Sigmoid colon (tissue), 7 donors: ENCODE measurements at places on chromosomes 1 and 21. TPM values are rescaled to one million over a fixed set of nuclear protein-coding genes. Genes with fewer than 3 reads are reported as not detected.

UQCRHL gene
- 4.0 TPM for polyA plus RNA-seq

AUNIP gene
- polyA plus RNA-seq: 0.46 TPM

GRCh38 chr1:228289996-228290881 lies 82.4 kb downstream of the OBSCN start:
- DNase-seq: peak; percentile 55
- H3K4me1 ChIP-seq: no peaks in the 10 kb centered on the region
- no peaks in the 10 kb centered on the region for H3K27me3 ChIP-seq
- no peak overlapping the region for H3K4me3 ChIP-seq

ADAMTSL4 gene
- 2.1 TPM for polyA plus RNA-seq

DNA sequence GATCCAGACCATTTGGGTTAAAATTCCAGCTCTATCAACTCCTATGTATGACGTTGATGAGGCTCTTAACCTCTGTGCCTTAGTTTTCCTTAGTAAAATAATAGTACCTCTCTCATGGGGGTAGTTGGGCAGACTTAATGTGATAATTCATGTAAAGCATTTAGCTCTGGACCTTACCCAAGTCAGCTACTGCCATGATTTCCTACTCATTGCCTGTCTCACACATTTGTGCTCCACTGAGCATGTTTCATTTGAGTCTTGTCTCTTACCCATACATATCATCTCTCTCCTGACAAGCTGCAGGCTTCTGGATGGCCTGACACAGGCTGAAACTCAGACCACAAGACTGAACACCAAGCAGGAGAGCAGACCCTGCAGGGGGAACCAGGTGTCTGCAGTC lies 77.7 kb upstream of the ZBTB40 start:
- H3K36me3 ChIP-seq: no peaks in the 10 kb centered on the region
- no peak overlapping the region for H3K27ac ChIP-seq
- H3K4me3 ChIP-seq: no peak overlapping the region
- no peaks in the 10 kb centered on the region for H3K4me1 ChIP-seq
- no peaks in the 10 kb centered on the region for H3K27me3 ChIP-seq
- no peak for DNase-seq

NOTCH2 gene
- polyA plus RNA-seq: 2.8 TPM

- H3K4me3 ChIP-seq: no peak overlapping the region
- DNase-seq: no peak
- H3K27ac ChIP-seq: no peak overlapping the region
- peaks cover 42% of the 10 kb centered on the region for H3K36me3 ChIP-seq
Observed at GRCh38 chr1:21258331-21259134, 31.7 kb downstream of the ECE1 start.

RGS1 gene
- polyA plus RNA-seq: 49.5 TPM

FMOD gene
- 30.6 TPM for polyA plus RNA-seq

AIRE gene
- not detected for polyA plus RNA-seq

GRCh38 chr1:21340230-21340945 lies 50.1 kb upstream of the ECE1 start:
- H3K4me1 ChIP-seq: peaks cover 86% of the 10 kb centered on the region
- peak; percentile 83 for DNase-seq
- H3K27me3 ChIP-seq: no peaks in the 10 kb centered on the region
- no peak overlapping the region for H3K4me3 ChIP-seq
- peak overlapping the region; percentile 96 for H3K27ac ChIP-seq
- H3K36me3 ChIP-seq: peaks cover 6% of the 10 kb centered on the region

- H3K4me1 ChIP-seq: no peaks in the 10 kb centered on the region
- no peaks in the 10 kb centered on the region for H3K36me3 ChIP-seq
- no peak overlapping the region for H3K27ac ChIP-seq
- H3K4me3 ChIP-seq: no peak overlapping the region
- H3K27me3 ChIP-seq: no peaks in the 10 kb centered on the region
Observed at GRCh38 chr21:35381743-35382310, 332.7 kb upstream of the RUNX1 start.

S100A16 gene
- polyA plus RNA-seq: 370 TPM

GRCh38 chr1:154062309-154062708 lies 71.7 kb downstream of the RPS27 start:
- H3K4me1 ChIP-seq: no peaks in the 10 kb centered on the region
- no peaks in the 10 kb centered on the region for H3K36me3 ChIP-seq
- no peak overlapping the region for H3K27ac ChIP-seq
- no peak for DNase-seq
- H3K27me3 ChIP-seq: no peaks in the 10 kb centered on the region

- H3K4me1 ChIP-seq: no peaks in the 10 kb centered on the region
- no peak overlapping the region for H3K4me3 ChIP-seq
- H3K36me3 ChIP-seq: no peaks in the 10 kb centered on the region
- H3K27me3 ChIP-seq: no peaks in the 10 kb centered on the region
- no peak for DNase-seq
Observed at GRCh38 chr1:197521118-197521739, 253.2 kb downstream of the CRB1 start.

GRCh38 chr1:228752675-228753265 lies 17.5 kb downstream of the RHOU start:
- no peak overlapping the region for H3K27ac ChIP-seq
- H3K27me3 ChIP-seq: no peaks in the 10 kb centered on the region
- H3K36me3 ChIP-seq: no peaks in the 10 kb centered on the region
- H3K4me1 ChIP-seq: peaks cover 12% of the 10 kb centered on the region
- no peak for DNase-seq
- H3K4me3 ChIP-seq: no peak overlapping the region

VHLL gene
- polyA plus RNA-seq: not detected

DNA sequence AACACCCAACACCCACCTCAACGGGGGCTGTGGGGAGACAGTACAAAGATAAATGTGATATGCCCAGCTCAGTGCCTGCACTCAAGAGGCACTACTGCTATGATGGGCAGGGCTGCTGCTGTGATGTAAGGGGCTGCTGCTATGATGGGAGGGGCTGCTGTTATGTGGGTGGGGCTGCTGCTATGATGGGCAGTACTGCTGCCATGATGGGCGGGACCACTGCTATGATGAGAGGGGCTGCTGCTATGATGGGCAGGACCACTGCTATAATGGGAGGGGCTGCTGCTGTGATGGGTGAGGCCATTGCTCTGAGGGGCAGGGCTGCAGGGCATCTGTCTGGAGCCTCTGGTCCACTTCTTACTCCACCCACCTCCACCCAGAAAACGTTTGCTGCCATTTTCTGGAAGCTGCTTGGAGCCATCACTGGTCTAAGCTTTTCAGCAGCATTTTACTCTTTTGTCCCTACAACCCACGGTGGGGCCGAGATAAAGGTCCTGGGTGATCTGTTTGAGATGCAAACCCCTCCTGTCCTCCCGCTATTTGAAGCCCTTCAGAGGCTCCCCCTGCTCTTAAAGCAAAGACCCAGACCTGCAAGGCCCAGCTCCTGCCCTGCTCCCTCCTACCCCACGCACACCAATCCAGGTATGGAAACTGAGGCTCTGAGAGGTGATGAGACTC lies 656.9 kb downstream of the PTPRU start:
- no peak overlapping the region for H3K4me3 ChIP-seq
- no peaks in the 10 kb centered on the region for H3K36me3 ChIP-seq
- no peak overlapping the region for H3K27ac ChIP-seq
- peaks cover 7% of the 10 kb centered on the region for H3K27me3 ChIP-seq

DNA sequence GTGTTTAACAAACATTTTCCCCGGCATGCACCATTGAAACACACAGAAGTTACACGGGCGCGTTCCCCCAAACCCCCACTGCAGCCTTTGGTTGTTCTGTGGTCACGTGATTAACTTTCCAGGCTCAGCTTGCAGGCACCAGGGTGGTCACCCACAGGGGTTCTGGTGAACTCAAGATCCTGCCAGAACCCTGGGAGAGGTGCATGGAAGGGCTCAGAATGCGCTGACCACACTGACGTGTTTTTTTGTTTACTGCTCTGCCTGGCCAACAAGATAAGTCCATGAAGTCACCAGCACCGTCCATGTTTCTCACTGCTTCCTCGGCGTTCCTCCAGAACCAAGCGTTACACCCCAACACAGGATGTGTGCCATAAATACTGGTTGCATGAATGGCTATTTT lies 229.5 kb upstream of the VAMP3 start:
- no peaks in the 10 kb centered on the region for H3K4me1 ChIP-seq
- no peak overlapping the region for H3K4me3 ChIP-seq
- H3K36me3 ChIP-seq: no peaks in the 10 kb centered on the region
- no peak overlapping the region for H3K27ac ChIP-seq
- DNase-seq: no peak
- H3K27me3 ChIP-seq: no peaks in the 10 kb centered on the region

PRAMEF13 gene
- not detected for polyA plus RNA-seq

GRCh38 chr1:150256554-150257341 lies 826 bp upstream of the CA14 start:
- no peaks in the 10 kb centered on the region for H3K36me3 ChIP-seq
- H3K4me3 ChIP-seq: peak overlapping the region; percentile 28
- no peaks in the 10 kb centered on the region for H3K27me3 ChIP-seq
- DNase-seq: peak; percentile 59
- peak overlapping the region; percentile 76 for H3K27ac ChIP-seq

GRCh38 chr21:41453198-41453597 lies 27.2 kb downstream of the MX1 start:
- no peaks in the 10 kb centered on the region for H3K36me3 ChIP-seq
- no peak overlapping the region for H3K27ac ChIP-seq
- H3K4me3 ChIP-seq: no peak overlapping the region
- no peaks in the 10 kb centered on the region for H3K4me1 ChIP-seq
- DNase-seq: no peak
- H3K27me3 ChIP-seq: no peaks in the 10 kb centered on the region

DNA sequence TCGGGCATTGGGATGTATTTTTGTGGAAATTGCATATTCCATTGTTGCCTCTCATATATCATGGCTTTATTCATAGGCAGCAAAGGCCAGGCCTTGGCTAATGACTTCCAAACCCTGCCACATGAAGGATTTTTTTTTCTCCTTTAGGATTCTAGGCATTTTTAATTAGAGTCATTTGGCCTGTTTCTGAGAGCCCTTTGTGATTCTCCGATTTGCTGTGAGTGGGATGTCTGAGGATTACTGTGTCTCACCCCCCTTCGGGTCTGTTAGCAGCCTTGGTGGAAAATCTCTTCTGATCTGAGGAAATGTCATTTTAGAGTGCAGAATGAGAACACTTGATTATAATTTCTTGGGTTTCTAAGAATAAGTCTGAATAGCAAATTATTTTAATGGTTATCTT lies 253.5 kb downstream of the NTNG1 start:
- H3K4me3 ChIP-seq: no peak overlapping the region
- H3K36me3 ChIP-seq: no peaks in the 10 kb centered on the region
- no peak overlapping the region for H3K27ac ChIP-seq

- peak overlapping the region; percentile 94 for H3K27ac ChIP-seq
- H3K36me3 ChIP-seq: no peaks in the 10 kb centered on the region
- H3K27me3 ChIP-seq: no peaks in the 10 kb centered on the region
- H3K4me1 ChIP-seq: peaks cover 50% of the 10 kb centered on the region
- DNase-seq: peak; percentile 61
Observed at GRCh38 chr1:203323587-203323986, 18.3 kb downstream of the BTG2 start.

ATG4C gene
- polyA plus RNA-seq: 3.6 TPM

SPAG17 gene
- polyA plus RNA-seq: not detected

L1TD1 gene
- polyA plus RNA-seq: 2.8 TPM

- no peak overlapping the region for H3K27ac ChIP-seq
- no peaks in the 10 kb centered on the region for H3K36me3 ChIP-seq
- no peaks in the 10 kb centered on the region for H3K27me3 ChIP-seq
- no peak overlapping the region for H3K4me3 ChIP-seq
Observed at GRCh38 chr1:233304489-233305102, 9.1 kb upstream of the PCNX2 start.

- peak; percentile 68 for DNase-seq
- H3K36me3 ChIP-seq: no peaks in the 10 kb centered on the region
- H3K27me3 ChIP-seq: no peaks in the 10 kb centered on the region
- H3K27ac ChIP-seq: peak overlapping the region; percentile 37
Observed at GRCh38 chr1:14304381-14304865, 294.1 kb upstream of the KAZN start.

- H3K27me3 ChIP-seq: no peaks in the 10 kb centered on the region
- H3K4me3 ChIP-seq: no peak overlapping the region
- H3K4me1 ChIP-seq: no peaks in the 10 kb centered on the region
- no peak overlapping the region for H3K27ac ChIP-seq
- H3K36me3 ChIP-seq: no peaks in the 10 kb centered on the region
Observed at GRCh38 chr1:194367121-194367520, 1180.7 kb upstream of the B3GALT2 start.

DNM3 gene
- polyA plus RNA-seq: 1.3 TPM

DNA sequence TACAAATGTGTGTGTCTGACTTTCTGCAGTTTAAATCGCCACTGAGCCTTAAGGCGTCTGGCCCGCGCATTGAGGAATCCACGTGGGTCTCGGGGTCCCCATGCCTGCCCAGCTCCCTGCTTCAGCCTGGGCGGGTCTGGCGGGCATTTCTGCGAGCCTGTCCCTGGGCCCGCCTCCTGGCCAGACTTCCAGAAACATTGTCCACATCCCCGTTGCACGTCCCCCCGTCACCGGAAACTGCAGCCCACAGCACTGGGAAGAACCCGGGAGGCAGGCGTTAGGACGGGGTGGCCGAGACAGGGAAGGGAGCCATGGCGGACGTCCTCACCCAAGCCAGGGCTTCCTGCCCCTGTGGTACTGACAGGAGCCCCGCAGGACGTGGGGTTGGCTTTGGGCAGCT lies 113.1 kb upstream of the COL6A1 start:
- no peak overlapping the region for H3K27ac ChIP-seq
- H3K4me3 ChIP-seq: no peak overlapping the region
- H3K36me3 ChIP-seq: no peaks in the 10 kb centered on the region
- DNase-seq: peak; percentile 63
- no peaks in the 10 kb centered on the region for H3K27me3 ChIP-seq

DNA sequence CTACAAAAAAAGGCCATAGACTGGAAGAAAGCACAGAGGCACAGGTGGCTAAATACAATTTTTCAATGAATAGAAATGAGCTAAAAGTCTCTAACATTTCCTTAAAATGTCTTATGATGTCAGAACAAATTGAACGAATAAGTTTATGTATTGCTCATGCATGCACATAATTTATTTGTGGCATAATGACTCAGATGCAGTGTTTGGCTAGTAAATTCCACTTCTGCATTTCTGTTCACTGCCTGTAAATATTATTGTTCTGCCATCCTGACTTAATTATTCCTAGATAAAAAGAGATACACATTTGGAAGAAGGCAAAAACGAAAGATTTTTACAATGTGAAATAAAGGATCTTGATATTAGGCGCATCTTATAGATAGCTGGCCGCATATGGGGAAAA lies 26.6 kb upstream of the EXO1 start:
- H3K4me1 ChIP-seq: no peaks in the 10 kb centered on the region
- no peak for DNase-seq
- H3K36me3 ChIP-seq: no peaks in the 10 kb centered on the region
- no peak overlapping the region for H3K4me3 ChIP-seq

- no peaks in the 10 kb centered on the region for H3K4me1 ChIP-seq
- no peak for DNase-seq
- H3K36me3 ChIP-seq: no peaks in the 10 kb centered on the region
- no peak overlapping the region for H3K4me3 ChIP-seq
- H3K27me3 ChIP-seq: no peaks in the 10 kb centered on the region
Observed at GRCh38 chr21:40404396-40404800, 442.6 kb downstream of the DSCAM start.

GRCh38 chr1:27632387-27633297 lies 2.3 kb downstream of the FGR start:
- H3K27ac ChIP-seq: peak overlapping the region; percentile 66
- no peak for DNase-seq
- H3K36me3 ChIP-seq: no peaks in the 10 kb centered on the region
- H3K4me3 ChIP-seq: no peak overlapping the region
- H3K27me3 ChIP-seq: peaks cover 29% of the 10 kb centered on the region

GRCh38 chr1:119987112-119987511 lies 82.3 kb downstream of the NOTCH2 start:
- no peak overlapping the region for H3K4me3 ChIP-seq
- peaks cover 21% of the 10 kb centered on the region for H3K36me3 ChIP-seq
- H3K27me3 ChIP-seq: no peaks in the 10 kb centered on the region
- DNase-seq: no peak

GRCh38 chr1:191575746-191576145 lies 582.5 kb upstream of the RGS18 start:
- no peaks in the 10 kb centered on the region for H3K4me1 ChIP-seq
- no peak overlapping the region for H3K4me3 ChIP-seq
- H3K27ac ChIP-seq: no peak overlapping the region
- H3K36me3 ChIP-seq: no peaks in the 10 kb centered on the region
